Fibroblast of skin of left biceps (primary cell): ENCODE measurements at places on chromosomes 1 and 21.

DNA sequence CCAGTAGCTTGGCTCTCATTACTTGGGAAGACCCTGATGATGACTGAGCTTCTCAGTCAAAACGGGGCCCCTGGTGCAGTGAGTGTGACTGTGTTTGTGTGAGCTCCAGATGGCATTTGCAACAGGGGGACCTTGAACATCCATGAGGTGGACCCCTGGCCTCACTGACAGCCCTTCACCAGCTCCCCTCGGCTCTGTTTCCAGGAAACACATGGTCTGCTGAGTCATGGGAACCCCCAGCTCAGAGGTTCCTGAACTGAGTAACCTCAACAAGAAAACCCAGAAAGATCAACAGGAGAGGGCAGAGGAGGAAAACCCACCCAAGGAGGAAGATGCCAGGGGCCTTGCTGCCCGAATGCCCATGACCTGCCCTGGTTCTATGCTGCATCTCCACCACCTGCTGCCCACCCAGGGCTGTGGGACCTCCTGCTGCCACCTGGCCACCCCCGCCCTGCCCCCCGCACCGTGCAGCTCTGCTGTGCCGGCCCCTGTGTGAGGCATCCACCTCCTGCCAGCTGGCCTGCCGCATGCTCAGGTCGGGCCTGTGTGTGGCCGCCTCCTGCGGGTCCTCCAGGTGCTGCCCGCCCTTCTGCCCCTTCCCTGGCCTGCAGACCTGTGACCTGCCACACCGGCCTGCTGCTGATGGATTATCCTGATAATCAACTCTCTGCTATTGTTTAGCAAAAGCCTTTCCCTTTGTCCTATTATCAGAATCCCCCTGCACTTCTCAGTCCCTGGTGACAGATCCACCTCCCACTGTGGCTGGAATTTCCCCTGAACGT, 4.2 kb upstream of the KRTAP12-1 start:
- DNase-seq, result no peak

DNA sequence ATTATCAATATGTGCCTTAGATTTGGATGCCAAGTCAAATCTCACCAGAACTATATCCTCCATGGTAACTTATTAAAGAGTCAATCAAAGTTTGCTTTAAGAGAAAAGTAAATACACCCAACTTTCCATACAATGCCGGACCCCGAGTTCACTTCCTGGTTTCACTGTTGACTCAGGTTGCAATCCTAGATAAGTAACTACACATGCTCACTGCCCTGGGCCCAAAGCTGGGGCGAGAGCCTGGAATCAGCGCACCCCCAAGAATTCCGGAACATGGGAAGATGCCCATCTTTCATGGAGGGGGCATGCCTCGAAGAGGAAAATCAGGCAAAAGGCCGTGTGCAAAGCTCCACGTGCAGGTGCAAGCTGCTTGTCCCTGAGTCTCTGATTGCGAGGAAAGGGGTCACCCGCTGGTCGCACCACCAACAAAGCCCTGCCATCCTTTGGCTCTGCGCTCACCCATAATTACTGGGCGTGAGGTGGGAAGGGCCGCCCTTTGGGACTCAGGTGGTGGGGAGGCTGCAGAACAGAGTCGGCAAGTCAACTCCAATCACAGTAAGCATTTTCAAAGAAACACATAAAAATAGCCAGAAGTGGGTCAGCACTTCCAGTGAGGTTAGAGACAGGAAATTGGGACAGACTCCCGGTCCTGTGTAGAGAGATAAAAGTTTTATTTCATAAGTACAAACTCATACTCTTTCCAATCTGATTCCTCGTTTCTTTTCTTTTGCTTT, 167.7 kb downstream of the TOMM20 start:
- DNase-seq, result no peak

DNA sequence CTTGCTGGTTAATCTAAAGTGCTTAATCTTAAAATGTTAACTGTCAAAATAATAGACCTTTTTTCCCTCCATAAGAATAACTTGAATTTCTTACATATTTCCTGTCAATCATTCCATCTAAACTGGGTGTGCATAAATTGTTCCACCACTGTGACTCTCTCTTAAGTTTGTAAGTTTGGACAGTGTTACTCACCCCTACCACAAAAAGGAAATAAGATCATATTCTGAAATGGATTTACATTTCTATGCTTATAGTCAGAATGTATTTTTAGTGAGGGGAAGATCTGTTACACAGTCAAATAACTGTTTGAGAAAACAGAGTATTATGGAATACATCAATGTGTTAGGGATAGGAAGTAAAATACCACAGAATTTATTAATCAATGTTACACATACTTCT, 109.6 kb upstream of the DPYD start:
- no peak for DNase-seq

GRCh38 chr1:193730017-193730416, 543.6 kb upstream of the B3GALT2 start:
- DNase-seq, result no peak

- DNase-seq, result no peak
These were observed 29.9 kb downstream of the NUAK2 start for GRCh38 chr1:205291596-205291995.

GRCh38 chr21:39715804-39716397, 29.1 kb upstream of the IGSF5 start:
- no peak for DNase-seq

GRCh38 chr1:22252251-22252650, 109.4 kb upstream of the WNT4 start:
- DNase-seq, result no peak

DNA sequence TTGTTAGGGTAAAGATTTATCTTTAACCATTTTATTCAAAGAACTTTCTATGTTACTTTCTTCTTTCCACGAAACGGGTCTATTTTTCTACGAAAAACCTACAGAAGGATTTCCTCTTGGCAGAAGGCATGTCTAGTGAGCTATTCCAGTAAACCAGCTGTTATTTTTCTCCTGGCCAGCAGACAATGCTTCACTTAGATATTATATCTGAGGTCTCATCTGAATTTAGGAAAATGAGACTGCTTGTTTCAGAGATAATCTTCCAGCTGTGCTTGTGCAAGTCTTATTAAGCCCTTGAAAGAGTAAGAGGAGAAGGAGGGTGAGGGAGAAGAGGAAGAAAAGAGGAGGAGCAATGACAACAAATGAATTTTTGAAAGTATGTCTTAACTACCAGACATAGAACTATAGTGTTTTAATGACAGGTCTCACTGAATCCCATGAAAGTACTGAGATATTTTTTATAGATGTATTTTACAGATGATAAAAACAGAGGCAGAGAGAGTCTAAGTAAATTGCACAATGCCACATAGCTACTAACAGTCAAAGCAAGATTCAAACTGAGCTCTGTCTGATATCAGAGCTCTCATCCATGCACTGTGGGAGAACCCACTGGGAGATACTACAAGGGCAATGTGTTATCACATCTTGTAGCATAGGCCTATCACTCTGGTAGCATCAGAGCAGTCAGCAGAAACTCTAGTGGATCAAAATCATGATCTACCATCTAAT, 54.6 kb upstream of the SAMSN1 start:
- no peak for DNase-seq

DNA sequence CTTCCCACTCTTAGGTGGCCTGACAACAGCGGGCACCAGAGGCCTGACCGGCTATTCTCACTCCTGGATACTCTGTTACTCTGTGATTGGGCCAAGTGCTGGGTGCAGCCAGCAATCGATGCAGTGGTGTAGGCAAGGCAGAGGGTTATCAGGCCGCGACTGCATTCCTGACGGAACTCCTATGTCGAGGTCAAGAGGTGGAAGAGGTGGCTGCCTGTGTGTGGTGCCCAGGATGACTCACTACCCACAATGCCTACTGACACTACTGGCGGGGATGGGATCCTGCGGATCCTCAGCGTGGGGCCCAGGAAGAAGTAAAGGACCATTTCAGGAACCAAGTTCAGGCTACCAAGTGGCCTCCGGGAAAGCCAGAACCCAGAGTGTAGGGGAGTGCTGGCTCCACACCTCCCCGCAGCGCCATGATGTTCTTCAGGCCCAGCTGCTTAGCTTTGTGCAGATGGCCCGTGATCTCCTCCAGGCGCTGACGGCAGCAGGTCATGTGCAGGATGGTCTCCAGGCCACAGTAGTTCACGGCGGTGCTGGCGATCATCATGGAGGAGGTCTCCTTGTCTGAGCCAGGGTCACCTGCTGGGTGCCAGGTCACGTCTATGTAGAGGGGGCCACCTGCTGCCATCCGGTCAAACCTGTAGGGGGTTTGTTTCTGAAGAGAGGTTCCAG, 4.9 kb downstream of the MTHFR start:
- no peak for DNase-seq

DNA sequence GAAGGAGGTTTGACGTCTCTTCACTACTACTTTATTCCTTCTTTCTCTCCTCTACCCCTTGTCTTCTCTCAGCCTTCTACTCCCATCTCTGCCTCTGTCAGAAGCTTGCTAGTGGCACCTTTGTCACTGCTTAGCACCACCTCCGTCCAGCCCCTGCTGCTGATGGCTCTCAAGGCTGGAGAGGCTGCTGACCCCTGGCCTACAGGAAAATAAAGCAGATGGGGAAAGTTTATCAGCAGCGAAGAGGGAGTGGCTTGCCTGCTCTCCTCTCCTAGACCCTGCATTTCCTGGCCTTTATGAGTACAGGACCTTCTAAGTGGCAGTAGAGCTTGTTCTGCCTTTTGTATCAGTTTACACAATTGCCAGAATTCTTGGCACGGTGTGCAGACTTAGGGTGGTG, 27.0 kb downstream of the PROX1 start:
- no peak for DNase-seq

- no peak for DNase-seq
These were observed 124.5 kb upstream of the DPYD start for GRCh38 chr1:98045211-98045766.

DNA sequence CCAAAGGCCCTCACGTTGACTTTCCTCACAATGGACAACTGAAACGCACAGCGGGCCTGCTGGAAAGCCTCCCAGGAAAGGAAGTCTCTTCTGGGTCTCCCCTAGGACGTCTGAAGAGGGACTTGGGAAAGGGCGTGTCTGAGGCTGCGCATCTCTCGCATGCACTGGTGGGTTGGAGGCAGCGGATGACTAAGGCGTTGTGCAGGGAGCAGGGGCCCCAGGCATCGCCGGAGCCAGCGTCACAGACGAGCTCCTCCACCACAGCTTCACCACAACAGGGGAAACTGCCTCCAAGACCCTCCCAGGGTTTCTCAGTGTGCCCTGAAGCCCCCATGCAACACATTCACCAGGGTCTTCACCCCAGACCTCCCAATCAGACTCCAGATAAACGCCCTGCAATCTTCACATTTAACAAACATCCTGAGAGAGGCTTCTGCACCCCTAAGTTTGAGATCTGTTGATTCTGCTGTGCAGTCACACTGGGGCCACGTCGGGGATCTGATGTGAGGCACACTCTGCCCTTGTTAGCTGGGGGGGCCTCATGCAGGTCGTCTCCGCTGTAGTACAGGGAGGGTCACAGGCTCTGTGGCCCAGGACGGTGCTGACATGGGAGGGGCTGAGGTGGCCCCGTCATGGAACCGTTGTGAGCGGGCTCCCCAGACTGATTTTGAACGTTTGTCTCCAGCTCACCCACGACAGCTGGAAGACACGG, 7.0 kb upstream of the TFF1 start:
- no peak for DNase-seq

DNA sequence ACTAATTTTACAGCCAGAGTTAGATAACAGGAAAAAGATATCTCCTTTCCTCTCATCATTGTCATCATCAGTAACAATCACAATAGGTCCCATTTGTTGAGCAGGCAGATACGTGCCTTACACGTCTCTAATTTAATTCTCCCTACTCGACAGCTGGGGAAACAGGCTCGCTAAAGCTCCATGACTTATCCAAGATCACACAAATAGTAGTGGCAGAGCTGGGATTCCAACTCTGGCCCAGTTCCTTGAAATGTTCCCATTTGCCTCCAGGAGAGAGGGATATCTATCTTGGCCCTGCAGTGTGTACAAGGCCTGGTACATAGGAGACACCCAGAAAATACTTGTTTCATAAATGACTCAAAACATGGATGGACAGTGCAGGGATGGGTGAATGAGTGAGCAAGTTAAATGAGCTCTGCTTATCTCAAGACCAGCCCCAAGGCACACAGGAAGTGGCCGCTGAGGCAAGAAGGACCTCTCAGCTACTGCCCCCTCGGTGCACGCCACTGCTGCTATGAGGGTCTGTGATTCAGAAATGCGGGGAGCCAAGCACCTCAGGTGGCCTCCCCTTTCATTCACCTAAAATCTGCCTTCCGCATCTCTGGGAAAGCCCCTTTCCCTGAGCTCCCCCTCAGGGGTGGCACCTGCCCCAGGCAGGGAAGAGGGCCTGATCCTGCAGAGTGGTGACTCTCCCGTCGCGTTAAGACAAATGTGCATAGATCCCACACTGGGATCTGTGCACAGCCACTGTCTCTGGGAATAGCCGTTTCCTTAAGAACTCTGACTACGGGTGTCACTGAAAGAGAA, 3.6 kb downstream of the KCNN3 start:
- DNase-seq, result no peak

GRCh38 chr1:108750476-108751181, 4.2 kb downstream of the STXBP3 start:
- no peak for DNase-seq

DNA sequence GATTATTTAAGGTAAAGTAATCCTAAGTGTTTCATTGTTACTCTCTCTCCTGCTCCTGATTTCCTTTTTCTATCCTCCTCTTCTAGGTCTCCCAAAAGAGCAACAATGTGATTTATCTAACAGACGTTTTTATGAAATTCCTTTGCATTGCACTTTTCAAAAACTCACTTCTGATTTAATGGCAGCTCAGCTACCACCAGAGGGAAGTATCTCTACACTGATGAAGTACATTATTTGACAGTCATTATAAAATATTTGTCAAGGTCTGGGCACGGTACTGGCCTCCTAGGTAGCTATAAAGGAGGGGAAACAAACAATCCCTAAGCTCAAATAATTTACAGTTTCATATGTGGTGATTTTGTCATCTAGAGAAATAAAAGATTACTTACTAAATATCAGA, 15.6 kb downstream of the TMPRSS15 start:
- DNase-seq, result no peak

- peak; percentile 44 for DNase-seq
These were observed 17.7 kb downstream of the PPP2R5A start for GRCh38 chr1:212302745-212303383.

DNA sequence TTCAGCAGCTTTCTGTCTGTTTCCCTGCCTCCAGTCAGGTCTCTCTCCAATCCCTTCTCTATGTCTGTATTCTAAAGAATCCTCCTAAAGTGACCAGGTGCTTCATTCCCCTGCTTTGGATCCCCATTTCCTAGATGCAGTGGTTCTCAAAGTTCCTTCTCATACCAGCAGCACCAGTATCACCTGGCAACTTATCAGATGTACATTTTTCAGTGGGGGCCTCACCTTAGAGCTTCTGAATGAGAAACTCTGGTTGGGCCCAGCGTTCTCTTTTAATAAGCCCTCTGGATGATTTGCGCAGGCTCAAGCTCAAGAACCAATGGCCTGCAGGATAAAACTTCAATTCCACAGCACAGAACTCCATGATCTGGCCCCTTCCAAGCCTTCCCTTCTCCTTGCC, 25.4 kb upstream of the ARTN start:
- DNase-seq, result no peak
